Activated CD8-positive, alpha-beta memory T cell treated with anti-CD3 and anti-CD28 coated beads for 24 hours (primary cell): ENCODE measurements at places on chromosomes 12 and 14.

GRCh38 chr12:108853981-108854446, 3.4 kb downstream of the SSH1 start:
- no peak for DNase-seq

GRCh38 chr12:52495389-52495788, 2.3 kb upstream of the KRT6A start:
- DNase-seq: no peak

DNA sequence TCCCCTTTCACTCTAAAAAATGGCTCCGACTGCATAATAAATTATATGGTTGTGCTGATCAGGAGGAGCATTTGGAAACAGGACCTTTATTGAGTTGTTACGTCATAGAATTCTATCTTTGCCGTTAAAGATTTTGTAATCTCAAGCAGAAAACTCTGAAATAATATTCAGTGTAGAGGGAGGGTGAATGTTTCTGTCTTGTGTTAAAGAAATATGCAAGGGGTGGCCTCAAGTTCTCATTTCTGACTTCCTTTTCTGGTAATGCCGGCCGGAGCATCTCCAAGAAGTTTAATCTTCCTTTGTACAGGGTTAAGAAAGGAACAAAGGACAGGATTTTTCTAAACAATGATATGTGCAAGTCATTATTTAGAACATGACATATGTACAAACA, 165.1 kb downstream of the SLC38A4 start:
- DNase-seq: no peak

DNA sequence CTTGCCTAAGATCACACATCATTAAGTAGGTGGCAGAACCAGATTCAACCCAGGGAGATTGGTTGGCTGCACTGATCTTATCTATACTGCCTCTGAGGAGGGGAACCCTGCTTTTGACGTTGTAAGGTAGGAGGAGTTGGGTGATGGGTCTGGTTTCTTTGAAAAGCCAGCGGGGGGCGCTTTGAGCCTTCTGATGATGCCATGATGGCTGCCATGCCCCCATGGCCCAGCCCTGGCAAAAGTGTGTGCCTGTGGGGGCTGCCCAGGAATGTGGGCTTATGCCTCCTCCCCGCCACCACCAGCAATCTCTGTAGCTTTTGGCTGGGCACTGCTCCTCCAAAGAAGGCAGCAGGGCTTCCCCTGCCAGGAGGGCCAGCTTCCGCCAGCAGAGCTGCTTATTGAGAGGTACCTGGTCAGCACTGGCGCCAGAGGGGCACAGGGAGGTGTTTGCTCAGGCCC, 224.3 kb downstream of the SLC41A2 start:
- no peak for DNase-seq

- DNase-seq: no peak
These were observed 6.1 kb upstream of the KRT74 start for GRCh38 chr12:52579468-52580465.
